ENCODE measurements at places on chromosomes 4 and X. TPM values are rescaled to one million over a fixed set of nuclear protein-coding genes. Genes with fewer than 3 reads are reported as not detected.

SH3TC1 gene
- total RNA-seq = 1.6 TPM

SNCA gene
- total RNA-seq = 7.9 TPM

SPANXA2 gene
- total RNA-seq = not detected

TNIP2 gene
- total RNA-seq = 32.7 TPM

GPRIN3 gene
- not detected for total RNA-seq

DDX3X gene
- 212 TPM for total RNA-seq

ATOH1 gene
- not detected for total RNA-seq

WDR1 gene
- 537 TPM for total RNA-seq

DDX53 gene
- total RNA-seq = not detected

RASL11B gene
- 0.94 TPM for total RNA-seq

MID1 gene
- 12.7 TPM for total RNA-seq

MAGEC1 gene
- total RNA-seq = not detected

SLC2A9 gene
- total RNA-seq = 0.43 TPM

HDX gene
- total RNA-seq = 5.4 TPM
